ENCODE measurements at places on chromosomes 1 and 21.

- no peak for DNase-seq
These were observed 1503.0 kb downstream of the KCNT2 start for GRCh38 chr1:195105281-195105680.

DNA sequence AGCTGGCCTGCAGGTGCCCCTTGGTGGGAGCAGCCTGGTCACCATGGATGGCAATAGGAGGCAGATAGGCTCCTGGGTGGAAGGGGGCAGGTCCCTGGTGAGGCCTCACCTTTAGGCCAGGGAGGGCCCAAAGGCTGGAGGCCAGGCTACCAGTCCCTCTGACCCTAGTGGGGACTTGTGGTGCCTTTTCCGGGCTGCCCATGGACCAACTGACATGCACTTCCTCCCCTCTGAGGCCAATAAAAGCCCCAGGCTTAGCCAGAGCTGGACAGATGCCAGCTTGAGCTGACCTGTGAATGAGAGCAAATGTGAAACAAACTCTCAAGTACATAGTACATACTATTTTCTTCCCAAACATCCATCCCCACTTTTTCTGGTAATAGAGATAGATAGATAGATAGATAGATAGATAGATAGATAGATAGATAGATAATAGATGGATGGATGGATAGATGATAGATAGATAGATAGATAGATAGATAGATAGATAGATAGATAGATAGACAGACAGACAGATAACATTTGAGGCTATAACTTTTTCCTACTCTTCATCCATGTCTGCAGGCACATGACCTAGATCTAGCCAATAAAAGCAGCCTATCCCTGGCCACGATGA, 9.2 kb upstream of the CTTNBP2NL start:
- no peak for DNase-seq

DNA sequence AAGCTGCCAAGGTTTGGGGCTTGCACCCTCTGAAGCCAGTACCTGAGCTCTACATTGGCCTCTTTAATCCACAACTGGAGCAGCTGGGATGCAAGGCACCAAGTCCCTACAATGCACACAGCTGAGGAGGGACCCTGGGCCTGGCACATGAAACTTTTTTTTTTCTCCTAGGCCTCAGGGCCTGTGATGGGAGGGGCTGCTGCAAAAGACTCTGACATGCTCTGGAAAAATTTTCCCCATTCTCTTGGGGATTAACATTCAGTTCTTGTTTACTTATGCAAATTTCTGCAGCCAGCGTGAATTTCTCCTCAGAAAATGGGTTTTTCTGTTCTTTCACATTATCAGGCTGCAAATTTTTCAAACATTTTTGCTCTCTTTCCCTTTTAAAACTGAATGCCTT, 1072.2 kb downstream of the BRINP3 start:
- DNase-seq = no peak

- DNase-seq = no peak
These were observed 534.4 kb upstream of the PKN2 start for GRCh38 chr1:88149686-88150085.

DNA sequence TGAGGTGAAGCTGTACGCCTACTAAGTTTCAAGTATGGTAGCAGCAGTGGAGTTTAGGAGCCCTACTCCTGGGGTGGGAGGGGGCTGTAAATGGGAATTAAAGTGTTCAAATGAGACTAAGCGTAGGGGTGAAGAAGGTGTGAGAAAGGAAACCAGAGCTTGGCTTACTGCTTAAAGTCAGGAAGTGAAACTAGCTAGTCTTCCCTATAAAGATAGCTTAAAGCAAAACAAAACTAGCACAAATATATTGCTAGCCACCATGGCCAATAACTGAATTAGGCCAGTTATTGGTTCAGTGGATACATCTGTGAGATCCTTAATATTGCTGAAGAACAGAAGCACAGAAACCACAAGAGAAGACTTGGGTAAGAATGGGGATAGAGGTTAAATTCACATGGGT, 492.2 kb upstream of the PKN2 start:
- no peak for DNase-seq

DNA sequence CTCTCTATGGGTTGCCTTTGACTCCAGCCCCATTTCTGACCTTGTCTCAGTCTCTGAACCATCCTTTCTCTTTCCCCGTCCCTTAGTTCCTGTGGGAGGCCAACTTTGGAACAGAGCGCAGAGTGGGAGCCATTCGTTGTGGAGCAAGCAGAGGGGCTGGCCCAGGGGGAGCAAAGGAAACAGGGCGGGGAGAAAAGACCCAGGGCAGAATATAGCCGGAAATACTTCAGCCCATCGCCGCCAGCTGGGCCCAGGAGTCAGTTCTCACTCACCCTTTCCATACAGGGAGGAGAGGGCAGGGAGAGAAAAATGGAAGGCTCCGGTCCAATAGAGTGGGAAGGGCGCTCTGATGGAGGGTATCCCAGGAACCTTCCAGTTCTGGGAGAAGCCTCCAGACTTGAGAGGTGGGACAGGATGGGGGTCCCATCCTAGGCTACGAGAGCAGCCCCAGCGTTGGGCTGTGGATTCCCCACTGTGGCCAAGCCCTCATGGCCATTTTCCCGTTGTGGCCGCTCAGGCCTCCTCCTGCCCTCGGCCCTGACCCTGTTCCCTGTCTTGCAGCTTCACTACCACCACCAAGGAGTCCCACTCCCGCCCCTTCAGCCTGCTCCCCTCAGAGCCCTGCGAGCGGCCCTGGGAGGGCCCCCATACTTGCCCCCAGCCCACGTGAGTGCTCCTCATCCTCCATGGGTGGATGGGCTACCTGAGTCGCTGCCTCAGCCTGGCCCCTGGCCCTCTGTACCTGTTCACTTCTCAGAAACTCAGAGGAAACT, 10.9 kb downstream of the PEAR1 start:
- no peak for DNase-seq

DNA sequence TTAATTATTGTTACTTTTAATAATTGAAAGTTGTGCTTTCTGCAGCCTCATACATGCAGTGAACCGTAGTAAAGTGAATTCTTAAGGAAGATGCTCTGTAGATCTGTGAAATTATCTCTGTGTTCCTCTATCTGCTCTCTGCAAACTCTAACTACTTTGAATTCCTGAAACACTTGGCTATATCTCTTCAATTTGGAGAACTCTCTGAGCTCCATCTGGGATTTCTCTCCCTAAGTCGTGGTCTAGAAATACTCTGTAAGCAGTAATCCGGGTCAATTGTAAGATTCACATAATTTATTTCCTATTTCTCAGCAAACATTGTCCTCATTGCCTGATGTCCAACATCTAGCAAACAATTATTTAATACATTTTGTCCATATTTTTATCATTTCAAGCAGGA, 164.9 kb downstream of the USH2A start:
- no peak for DNase-seq

DNA sequence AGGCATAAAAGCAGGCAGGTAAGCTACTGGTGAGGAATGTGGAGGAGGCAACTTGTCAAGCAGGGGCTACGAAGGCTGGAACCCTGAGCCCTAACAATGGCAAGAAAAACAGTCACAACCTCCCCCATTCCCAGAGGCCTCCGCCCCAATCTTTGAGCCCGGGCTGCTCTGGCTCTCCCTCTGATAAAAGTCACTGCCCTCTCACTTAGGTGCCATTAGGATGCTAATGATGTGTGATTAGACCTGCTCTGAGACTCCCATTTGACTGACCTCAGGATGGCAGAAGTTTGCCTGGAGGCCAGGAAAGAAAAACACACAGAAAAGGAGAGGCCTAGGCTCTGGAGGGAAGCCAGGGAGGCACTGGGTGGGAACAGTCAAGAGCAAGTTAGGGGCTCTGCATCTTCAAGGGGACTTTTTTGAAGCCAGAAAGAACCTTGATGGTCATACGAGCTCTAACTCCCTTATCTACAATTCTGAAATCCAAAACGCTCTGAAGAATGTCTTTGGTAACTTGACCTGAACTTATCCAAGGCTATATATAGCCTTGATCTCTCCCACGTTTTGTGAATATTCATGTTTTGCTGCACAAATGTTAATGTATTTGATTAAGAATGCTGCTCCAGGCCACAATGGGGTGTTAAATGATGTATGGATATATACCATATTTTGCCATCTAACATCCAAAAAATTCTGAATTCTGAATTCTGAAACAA, 98.9 kb downstream of the TRABD2B start:
- DNase-seq = no peak

GRCh38 chr1:214164173-214164572, 116.8 kb upstream of the SMYD2 start:
- no peak for DNase-seq

GRCh38 chr1:67561704-67562113, 123.3 kb upstream of the GADD45A start:
- peak; percentile 91 for DNase-seq

GRCh38 chr1:31627930-31628559, 10.6 kb downstream of the HCRTR1 start:
- DNase-seq = no peak

DNA sequence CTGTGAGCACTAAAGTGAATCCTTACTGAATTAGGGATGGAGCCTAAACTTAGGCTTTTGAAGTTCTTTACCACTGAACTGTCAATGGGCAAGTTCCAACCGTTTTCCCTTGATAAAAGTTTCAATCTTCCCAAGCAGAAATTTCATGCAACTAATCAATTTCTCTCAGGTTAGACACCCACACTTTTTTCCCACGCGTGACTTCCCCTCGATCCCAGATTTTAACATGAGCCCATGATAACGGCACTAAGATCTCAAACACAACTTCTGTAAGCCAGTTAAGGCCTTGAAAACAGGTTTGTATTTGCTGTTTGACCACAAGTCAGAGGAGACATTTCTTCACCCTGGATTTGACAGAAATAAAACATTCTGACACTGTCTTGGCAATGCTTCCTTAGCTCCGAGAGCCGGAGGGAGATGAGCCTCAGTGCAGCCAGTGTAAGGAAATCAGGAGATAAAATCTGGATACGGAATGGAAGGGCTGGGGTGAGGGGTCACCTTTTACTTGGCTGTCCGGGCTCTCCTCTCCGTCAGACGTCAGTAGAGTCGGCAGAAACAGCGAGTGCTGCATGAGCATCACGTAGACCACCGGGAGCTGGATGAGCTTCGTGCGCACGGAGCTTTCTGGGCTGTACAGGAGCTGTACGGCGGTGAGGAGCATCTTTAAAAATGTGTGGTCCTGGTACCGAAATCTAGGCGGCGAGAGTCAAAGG, 39.7 kb downstream of the MRAP start:
- no peak for DNase-seq

GRCh38 chr1:32972814-32973428, 8.3 kb upstream of the RNF19B start:
- no peak for DNase-seq

Data from RWPE2 (cell line).